AG20443 (cell line): ENCODE measurements at places on chromosomes 13 and 19.
A peak's percentile ranks its signal among the peaks of the same experiment; 100 is the strongest.

- no peak for DNase-seq
These were observed at the start of gene PEAK3 for GRCh38 chr19:2282062-2282861. Gene PEAK3 (minus strand): TSS chr19:2282175. CDS start chr19:2280931, 1,244 bp downstream.

DNA sequence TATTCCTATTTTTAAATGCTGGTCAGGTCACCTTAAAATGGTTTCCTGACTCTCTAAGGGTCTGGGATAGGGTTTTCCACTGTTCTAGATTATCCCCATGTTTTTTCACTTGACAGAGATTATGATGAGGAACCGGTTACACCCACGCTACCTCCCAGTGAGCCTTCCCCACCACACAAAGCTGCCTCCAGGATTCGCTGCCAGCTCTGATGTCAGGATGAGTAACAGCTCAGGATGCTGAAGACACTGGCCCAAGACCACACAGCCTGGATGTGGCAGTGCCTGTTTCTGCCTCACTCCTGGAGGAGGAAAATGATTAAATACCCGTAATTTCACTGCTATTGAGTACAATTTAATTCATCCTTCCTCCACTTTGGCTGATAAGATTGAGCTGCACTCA is 22.9 kb downstream of the ZNF114 start:
- peak; percentile 87 for DNase-seq

GRCh38 chr13:94053986-94054593 is 425.4 kb downstream of the DCT start:
- no peak for DNase-seq

GRCh38 chr13:27137759-27138158 is 33.9 kb downstream of the USP12 start:
- no peak for DNase-seq

DNA sequence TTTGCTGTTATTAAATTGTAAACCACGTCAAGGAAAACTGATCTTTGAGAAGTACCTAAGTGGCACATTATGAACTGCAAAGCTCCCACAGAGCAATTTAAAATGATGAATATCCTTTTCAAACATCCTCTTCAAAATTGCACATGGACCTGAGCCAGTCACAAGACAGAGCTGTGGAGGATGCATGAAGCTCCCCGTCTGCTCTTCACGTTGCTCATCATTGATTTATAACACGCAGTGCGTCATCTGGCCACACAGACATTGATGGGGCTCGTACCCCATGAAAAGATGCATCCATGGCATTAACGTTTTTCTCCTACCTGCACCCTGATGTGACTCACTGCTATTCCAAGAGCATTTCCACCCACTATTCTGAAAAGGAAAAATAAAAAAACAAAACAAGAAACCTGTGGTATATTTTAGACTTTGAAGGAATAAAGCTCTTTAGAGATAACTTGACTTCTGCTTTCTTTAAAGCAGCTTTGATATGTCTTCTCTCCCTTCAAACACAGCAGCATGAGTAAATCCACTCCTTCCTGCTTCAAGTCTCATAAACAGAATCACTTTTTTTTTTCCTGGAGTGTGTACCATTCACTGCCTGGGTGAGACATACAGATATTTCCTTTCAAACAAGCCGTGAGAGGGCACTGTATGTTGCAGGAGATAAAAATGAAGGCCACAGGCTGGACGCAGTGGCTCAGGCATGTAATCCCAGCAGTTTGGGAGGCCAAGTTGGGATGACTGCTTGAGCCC is 7.2 kb upstream of the SERTM1 start:
- DNase-seq = no peak

DNA sequence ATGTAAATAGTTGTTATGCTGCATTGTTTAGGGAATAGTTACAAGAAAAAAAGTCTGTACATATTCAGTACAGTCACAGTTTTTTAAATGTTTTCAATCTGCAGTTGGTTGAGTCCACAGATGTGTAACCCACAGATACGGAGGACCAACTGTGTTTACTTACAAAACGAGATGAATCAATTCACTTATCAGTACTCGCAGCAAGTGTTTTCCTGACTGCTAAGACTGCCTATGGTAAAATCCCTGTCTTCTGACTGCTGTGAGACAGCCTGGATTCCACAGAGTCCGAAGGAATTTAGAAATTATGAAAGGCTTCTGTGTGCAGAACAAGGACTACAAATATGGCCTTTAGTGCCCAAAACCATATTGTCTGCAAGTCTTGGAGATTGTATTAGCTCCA is 45.7 kb upstream of the C1QTNF9 start:
- peak; percentile 33 for DNase-seq

- no peak for DNase-seq
These were observed 42.7 kb downstream of the SERP2 start for GRCh38 chr13:44416301-44416700.

DNA sequence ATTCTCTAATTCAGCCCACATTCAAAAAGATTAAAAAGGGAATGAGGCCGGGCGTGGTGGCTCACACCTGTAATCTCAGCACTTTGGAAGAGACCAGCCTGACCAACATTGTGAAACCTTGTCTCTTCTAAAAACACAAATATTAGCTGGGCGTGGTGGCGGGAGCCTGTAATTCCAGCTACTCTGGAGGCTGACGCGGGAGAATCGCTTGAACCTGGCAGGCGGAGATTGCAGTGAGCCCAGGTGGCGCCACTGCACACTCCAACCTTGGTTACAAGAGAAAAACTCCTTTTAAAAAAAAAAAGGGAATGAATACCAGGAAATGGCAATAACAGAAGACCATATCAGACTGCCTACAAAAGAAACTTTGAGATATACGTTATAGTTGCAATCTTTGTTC is 1244.5 kb downstream of the PCDH9 start:
- DNase-seq = no peak

- peak; percentile 38 for DNase-seq
These were observed 42.2 kb upstream of the HNRNPA1L2 start for GRCh38 chr13:52599848-52600603.

- DNase-seq = no peak
These were observed 54.3 kb downstream of the RUBCNL start for GRCh38 chr13:46332772-46333171.

DNA sequence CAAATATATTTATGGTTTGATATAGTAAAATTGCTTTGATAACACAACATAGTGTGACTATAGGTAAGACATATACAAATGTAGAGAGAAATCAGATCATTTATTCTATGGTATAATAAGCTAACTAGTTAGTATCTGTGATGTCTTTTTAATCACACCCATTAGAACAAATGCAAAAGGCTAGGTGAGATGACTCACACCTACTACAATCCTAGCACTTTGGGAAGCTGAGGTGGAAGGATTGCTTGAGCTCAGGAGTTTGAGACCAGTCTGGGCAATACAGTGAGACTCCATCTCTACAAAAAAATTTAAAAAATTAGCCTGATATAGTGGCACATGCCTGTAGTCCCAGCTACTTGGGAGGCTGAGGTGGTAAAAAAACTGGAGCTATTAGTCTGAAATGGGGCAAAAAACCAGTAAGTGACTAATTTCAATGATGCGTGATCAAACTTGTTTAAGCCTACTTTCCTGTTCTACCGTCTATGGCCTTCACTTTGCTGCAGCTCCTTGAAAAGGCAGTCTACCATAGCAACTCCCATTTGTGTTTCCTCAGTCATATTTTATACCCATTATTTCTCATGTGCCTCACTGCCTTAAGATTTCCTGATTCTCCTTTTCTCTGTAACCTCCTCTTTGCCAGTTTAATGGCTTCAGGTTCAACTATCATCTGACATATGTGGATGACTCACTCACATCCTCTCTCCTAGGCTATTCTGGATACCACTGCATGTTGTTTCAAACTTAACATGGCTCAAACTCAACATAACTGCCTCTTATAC is 12.5 kb downstream of the ALG5 start:
- no peak for DNase-seq

DNA sequence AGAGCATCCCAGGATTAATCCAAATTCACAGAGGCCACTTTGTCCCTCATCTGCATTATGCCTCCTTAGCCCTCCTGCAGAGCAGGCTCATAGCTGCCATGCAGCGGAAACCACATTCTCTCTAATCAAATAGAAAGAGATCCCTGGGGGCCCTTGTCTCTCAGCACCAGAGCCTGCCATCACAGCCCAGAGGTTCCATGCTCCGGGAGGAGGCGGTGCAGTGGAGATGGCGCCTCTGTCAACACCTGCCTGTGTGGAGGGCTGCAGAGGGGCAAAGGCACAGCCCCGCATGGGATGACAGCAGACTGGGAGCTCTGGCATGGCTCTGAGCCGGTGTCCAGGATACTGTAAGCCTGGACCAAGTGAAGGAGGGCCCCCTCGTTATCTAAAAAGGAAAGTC is 111.3 kb downstream of the SLC7A1 start:
- no peak for DNase-seq

GRCh38 chr19:52527956-52528351 is 486 bp downstream of the ZNF808 start:
- DNase-seq = no peak

- no peak for DNase-seq
These were observed 1.1 kb upstream of the FAM174C start for GRCh38 chr19:1274081-1274851.

DNA sequence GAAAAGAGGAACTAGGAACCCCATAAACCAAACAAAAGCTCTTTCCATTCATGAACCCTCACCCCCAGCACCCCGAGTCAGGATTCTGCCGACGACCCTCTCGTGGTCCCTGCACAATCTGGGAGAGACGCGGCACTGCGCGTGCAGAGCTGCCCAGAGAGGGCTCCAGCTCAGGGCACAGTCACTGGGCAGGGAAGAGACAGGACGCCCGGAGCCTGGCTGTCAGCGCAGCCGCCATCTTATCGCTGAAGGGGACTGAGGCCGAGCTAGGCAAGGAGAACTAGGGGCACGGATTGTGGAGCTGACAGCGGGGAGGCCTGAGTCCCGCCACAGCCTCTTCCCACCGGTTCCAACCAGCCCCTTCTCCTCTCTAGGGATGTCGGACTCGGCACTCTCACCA is 349 bp downstream of the ZNF98 start:
- DNase-seq = no peak

DNA sequence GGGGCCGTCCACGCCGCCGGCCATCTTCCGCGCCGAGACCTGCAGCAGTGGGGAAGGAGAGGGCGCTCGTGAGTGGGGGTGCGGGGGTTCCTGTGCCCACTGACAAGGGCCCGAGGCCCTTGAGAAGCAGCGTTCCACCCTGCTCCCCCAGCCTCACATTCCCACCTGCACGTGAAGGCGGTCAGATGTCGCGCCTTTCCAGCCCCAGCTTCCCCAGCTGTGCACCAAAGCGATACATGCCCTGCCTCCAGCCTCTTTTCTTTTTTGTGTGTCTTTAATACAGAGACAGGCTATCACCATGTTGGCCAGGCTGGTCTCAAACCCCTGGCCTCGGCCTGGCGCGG is 11.5 kb downstream of the ZBTB7A start:
- DNase-seq = no peak

GRCh38 chr19:38288123-38288855 is 15.8 kb upstream of the C19orf33 start:
- DNase-seq = no peak

GRCh38 chr19:430701-431100 is 21.8 kb upstream of the C2CD4C start:
- DNase-seq = no peak

DNA sequence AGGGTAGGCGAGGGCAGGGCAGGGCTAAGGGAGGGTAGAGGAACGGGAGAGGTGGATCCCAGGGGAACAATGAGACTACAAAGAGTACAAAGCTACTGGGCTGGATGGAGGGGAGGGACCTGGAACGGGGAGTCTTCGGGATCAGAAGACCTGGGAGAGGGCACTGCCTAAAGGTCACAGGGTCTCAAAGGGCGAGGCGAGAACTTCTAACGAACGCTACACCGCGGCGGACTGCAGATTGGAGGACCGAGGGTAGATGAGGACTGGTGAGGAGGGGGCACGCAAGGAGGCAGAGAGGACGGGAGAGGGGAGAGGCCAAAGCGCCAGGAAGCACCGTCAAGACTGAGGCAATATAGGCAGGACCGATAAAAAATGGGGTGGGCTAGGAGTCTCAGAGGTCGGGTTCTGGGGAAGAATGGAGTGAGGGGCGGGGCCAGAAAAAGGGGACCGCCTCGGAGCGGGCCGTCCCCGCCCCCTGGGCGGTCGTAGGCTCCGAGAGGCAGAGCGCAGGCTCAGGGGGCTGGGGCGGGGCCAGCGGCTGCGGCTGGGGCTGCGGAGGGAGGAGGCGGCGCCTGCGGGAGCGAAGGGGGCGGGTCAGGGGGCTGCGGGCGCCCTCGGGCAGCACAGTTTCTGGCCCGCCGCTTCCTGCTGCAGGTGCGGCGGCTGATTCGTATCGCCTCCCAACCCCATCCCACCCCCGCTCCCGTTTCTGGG is 1.3 kb upstream of the KCNC3 start:
- peak; percentile 75 for DNase-seq

DNA sequence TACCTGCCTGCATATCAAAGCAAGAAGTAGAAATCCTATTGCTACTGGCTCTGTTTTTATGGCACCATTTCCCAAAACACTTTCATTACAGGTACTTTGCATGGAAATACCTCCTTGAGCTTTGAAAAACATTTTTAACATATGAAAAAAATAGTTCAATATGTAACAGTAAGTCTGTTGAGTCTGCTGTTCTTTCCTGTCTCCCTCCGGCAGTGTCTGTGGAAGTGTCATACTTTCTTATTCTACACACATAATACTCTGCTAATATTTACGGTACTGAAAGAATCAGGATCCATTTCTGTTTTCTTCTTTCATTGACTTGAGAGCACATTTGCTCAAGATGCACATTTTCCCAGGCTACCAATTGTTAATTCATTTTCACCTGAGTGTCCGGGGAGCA is 8.2 kb upstream of the SERTM1 start:
- no peak for DNase-seq

- no peak for DNase-seq
These were observed 48.9 kb downstream of the MYH14 start for GRCh38 chr19:50252111-50252886.

DNA sequence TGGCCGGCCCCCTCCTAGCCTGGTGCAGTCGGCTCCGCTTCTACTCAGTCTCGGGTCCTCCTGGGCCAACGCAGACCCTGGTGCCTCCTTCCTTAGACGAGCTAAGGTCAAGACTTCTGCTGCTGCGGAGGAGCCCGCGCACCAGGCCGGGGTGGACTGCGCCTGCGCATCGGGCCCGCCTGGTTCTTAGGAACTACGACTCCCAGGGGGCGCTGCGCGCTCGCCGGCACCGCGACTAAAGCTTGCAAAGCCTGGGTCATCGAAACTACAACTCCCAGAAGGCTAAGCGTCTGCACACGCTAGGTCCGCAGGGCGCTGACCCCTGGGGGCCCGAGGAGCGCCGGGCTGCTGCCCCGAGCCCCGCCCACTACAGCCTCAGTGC is at the start of gene ZNF835:
Gene ZNF835 (minus strand): TSS at position 145 of the 382 bp plus-strand sequence. CDS start 6,559 bp downstream, outside the sequence.
- peak; percentile 65 for DNase-seq

DNA sequence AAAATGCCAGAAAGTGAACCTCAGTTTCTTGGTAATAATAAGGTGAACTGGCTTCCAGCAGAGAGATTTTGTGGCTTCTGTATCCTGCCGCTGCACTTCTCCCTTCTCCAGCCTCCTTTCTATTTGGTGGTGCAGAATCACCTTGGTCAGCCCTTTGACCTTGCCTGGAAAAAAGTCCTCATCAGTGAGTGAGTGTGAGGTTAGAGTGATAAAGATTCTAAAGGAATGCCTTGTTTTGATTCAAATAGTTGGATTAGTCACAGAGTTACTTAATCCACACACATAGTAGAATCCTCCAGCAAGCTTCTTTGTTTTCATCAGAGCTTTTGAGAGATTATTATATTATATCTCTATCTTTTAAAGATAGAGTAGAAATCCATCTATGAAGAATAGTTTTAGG is 140.9 kb downstream of the KCNRG start:
- DNase-seq = peak; percentile 67

GRCh38 chr13:79352107-79352506 is 53.9 kb downstream of the RBM26 start:
- DNase-seq = no peak
